ENCODE measurements at places on chromosomes 7 and 10.

DNA sequence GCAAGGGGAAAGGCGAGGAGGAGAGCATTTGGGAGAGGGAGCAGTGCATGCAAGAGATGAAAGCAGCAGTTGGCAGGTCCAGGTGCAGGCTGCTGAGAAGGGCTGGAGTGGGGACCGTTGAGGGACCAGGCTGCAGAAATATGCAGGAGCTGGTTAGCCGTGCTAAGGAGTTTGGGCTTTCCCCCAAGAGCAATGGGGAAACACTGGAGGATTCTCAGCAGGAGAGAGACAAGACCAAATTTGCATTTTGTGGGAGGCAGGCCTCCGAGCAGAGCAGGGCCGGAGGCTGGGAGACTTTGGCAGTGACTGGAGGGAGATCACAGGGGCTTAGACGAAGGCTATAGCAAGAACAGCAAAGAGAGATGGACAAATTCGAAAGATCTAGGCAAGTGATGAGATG, 11.8 kb downstream of the BTBD16 start:
- no peak for DNase-seq

GRCh38 chr10:5684971-5685763, 529 bp downstream of the TASOR2 start:
- peak; percentile 65 for DNase-seq

DNA sequence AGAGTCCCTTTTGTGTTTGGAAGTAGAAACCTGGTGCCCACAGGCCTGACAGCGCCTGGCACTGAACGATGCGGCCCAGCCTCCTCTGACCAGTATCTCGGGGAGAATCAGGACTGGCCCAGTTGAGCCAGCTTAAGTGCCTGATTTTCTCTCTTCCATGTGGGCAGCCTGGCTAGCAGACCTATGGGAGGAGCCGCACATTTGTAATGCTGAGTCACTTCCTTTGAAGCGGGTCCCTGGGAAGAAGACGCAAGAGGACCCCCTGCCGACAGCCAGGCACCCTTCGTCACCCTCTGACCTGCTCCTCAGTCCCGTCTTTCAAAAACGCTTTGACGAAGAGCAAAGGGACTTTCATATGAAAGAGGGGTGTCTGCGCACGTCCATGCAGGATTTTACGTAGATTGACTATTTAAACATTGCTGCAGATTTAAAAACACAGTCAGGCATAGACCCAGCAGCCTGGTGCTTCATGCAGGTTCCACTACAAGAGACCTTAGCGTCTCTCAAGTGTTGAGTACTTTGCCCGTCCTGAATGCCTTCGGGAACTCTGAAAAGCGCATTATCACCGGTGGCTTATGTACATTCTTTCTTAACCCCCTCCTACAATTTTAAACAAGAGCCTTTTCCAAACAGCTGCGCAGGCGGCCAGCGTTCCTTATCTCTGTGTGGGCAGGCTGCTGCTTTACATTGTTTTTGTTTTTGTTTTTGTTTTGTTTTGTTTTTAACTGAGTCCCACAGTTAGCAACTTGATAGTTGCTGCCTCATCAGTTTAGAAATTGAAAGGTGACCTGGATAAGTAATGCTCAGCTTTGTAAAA, 36.5 kb upstream of the AP5Z1 start:
- peak; percentile 90 for DNase-seq

DNA sequence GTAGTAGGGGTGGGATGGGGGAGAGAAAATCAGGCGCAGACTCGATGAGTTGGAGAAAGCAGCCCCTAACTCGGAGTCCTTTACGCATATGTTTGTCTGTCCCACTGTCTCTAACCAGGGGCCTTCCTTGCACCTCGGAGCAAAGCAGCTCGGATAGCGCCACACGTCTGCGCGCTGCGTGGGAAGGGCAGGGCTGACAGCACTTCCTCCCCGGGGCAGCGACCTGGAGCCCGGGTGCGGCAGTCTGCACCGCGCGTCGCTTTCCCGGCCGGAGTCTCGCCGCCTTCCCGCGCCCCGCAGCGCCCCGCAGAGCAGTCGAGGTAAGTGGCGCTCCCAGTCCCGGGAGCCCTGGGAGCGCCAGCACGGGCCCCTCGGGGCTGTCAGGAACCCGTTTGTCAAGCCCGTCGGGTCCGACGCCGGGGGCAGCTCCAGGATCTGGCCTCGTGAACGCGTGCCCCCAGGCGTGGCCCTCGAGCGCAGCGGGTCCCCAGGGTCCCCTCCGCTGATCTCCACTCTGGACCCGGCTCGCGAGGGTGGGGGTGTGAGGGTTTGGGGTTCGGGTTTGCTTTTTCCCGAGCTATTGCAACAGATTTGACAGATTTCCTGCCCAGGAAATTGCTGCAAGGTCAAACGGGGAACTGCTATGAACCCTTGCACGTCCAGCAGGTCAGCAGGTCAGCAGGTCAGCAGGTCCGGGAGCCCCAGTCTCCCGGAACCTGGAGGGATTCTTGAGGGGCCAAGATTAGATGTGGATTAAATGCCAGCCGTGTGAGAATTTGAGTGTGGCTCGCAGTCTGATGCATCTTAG, 597 bp downstream of the APBB1IP start:
- DNase-seq, result peak; percentile 15

GRCh38 chr7:768881-769504, 41.9 kb upstream of the PRKAR1B start:
- DNase-seq, result no peak

- no peak for DNase-seq
These were observed 1509.1 kb downstream of the REEP3 start for GRCh38 chr10:65030263-65030662.

DNA sequence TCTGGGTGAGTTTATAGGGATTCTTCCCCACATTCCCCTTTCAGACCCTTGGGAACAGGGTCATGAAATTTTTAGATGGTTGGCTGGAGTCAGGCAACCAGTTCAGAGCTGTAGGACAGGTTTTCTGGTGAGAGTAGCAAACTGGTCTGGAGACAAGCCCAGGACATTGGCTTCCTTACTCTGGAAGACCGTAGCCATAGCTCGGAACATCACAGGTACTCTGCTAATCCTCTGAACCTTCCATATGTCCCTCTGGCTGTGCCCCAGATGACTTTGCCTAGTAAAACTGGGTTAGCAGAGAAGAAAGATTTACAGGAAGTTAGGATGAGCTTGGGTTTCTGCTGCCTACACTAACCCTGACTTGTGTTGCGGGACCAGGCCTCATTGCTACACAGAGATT, 104.5 kb upstream of the MKLN1 start:
- DNase-seq, result no peak

GRCh38 chr7:141838581-141838980, 2.7 kb downstream of the PRSS37 start:
- no peak for DNase-seq

GRCh38 chr10:131905603-131906268, 4.9 kb downstream of the PPP2R2D start:
- DNase-seq, result no peak

GRCh38 chr10:97574374-97575126, 2.0 kb downstream of the ANKRD2 start:
- peak; percentile 41 for DNase-seq

- no peak for DNase-seq
These were observed 271.3 kb upstream of the CNTNAP2 start for GRCh38 chr7:145845345-145845744.

GRCh38 chr10:22816298-22816653, 101.9 kb upstream of the PIP4K2A start:
- peak; percentile 93 for DNase-seq

DNA sequence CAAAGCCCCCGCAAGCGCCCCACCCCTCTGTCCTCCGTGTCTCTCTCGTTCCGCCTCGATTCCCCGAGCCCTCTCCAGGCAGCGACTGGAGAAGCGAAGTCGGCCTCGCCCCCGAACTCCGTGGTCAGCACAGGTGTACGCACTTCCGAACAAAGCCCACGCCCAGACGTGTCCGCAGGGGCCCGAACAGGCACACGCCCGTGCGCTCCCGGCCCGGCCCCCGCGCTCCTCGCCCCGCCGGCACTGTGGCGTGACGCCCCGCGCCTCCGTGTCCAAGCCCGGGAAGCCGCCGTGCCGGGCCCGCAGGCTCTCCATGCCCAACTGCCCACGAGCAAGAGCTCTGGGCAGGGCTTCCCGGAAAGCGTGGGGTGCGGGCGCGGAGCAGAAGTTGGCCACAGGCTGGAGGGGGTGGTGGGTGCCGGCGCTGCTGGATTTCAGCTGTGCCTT, 662 bp downstream of the NRCAM start:
- DNase-seq, result no peak

DNA sequence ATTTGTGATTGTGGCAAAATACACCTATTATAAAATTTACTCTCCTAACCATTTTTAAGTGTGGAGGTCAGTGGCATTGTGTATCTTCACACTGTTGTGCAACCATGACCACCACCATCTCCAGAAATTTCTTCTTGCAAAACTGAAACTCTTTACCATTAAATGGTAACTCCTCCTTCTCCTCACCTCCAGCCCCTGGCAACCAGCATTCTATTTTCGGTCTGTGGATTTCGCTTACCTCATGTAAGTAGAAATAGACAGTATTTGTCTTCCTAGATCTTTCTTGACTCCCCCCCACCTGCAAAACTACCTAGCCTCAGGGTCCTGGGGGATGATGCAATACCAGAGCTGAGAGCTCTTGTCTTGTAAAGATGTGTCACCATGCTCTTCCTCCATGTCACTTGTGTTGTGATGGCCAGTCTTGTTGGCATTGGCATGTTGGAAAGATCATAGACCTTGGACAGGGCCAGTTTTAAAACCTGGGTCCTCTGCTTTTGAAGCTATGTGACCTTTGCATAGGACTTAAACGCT, 71.1 kb upstream of the EMX2 start:
- no peak for DNase-seq

DNA sequence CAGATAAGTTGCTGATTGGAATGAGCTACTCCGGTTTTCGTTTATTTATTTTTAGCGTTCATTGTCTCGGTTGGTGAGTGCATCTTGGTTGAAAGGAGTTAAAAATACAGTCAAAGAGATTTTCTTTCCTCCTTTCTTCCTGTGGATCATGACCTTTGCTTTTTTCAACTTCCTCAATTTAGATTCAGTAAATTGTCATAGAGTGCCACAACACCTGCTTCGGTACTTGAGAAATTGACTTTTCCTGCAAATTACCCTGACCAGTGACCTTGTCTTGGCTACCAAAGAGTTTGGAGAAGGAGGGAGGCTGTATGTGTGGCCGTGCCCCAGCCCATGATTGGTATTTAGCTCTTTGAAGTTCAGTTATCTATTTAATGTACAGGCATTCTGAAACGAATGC, 128.7 kb downstream of the FAM204A start:
- DNase-seq, result no peak

DNA sequence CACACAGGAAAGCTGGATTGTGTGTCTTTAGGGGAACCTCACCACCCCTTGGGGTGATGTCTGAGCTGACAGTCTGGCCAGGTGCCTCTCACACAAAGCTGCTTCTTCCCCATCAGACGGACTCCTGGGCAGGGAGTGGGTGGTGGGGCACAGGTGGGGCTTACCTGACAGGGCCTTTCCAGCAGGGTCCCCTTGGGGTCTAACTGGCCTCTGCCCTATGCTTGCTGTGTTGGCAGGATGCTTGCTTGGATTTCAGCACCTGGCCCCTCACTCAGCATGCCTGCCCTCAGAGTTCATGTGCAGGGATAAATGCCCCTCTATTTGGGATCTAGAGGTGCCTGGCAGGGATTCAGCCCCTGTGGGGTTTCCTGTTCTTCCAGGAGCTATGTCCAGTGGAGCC, 496.9 kb upstream of the ZMIZ1 start:
- DNase-seq, result no peak

GRCh38 chr10:64142395-64142794, 621.2 kb downstream of the REEP3 start:
- DNase-seq, result no peak

- no peak for DNase-seq
These were observed 549.9 kb upstream of the FOXK1 start for GRCh38 chr7:4132221-4132620.

GRCh38 chr10:36602374-36602773, 523.0 kb upstream of the ANKRD30A start:
- peak; percentile 58 for DNase-seq

DNA sequence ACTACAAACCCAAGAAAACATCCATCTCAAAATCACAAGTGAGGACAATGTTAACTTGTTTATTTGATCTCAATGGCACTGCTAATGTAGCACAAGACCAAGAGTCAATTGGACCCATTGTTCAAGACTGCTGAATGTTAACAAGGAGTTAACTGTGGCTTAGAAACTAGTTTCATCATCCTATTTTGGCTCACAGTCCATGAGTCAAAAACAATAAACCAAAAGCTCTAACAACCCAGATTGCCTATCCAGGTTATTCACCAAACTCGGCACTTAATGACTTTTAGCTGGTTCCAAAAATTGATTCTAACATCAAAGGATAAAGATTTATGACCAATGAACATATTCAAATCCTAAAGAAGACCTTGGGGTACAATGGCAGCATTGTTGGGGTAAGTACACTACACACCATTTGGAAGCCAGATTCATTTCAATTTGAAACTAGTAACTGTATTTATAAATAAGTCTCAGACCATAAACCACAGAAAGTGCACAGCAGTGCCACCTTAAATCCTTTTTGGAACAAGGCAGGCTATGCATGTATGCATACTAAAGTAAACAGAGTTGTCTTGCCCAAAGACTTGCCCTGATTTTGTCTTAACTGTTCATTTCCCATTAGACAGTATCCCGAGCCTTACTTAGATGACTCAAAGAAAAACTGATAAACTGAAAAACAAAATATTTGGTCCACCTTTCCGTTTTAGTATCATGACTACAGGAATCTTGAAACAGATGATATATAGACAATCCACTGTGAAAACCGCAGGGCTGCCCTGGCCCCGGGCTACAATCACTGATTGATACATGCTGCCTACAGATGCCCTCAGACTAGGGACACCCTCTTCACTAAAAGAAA, 84.5 kb downstream of the SRPK2 start:
- peak; percentile 60 for DNase-seq

GRCh38 chr7:90761584-90761983, 165.5 kb downstream of the CDK14 start:
- no peak for DNase-seq

GRCh38 chr10:571688-572451, 117.6 kb downstream of the DIP2C start:
- DNase-seq, result no peak

DNA sequence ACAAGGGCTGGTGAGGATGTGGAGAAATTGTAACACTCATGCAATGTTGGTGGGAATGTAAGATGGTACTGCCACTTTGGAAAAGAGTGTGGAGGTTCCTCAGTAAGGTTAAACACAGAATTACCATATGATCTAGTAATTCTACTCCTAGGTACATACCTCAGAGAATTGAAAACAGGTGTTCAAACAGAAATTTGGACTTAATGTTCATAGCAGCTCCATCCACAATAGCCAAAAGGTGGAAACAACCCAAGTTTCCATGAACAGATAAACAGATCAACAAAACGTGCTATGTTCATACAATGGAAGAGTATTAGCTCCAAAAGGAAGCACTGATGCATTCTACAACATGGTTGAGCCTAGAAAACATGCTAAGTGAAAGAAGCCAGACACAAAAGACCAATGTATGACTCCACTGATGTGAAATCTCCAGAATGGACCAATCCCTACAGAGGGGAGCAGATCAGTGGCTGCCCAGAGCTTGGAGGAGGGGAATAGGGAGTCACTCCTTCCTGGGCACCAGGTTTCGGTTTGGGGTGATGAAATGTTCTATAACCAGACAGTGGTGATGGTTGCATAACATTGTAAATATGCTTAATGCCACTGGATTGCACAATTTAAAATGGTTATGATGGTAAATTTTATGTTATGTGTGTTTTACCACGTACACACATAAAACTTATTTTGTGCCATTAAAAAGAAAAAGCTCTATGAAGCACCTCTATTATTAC, 5.7 kb upstream of the WDR86 start:
- no peak for DNase-seq

- no peak for DNase-seq
These were observed 38.8 kb upstream of the PDZD8 start for GRCh38 chr10:117413928-117414618.

Data from astrocyte (in vitro differentiated cells and primary cell).